NCI-H2171 treated with DMSO at 0.1 percent for 48 hours (cell line): ENCODE measurements at places on chromosomes 11 and 22.

GRCh38 chr11:128726458-128727139, 32.7 kb downstream of the FLI1 start:
- DNase-seq: no peak

DNA sequence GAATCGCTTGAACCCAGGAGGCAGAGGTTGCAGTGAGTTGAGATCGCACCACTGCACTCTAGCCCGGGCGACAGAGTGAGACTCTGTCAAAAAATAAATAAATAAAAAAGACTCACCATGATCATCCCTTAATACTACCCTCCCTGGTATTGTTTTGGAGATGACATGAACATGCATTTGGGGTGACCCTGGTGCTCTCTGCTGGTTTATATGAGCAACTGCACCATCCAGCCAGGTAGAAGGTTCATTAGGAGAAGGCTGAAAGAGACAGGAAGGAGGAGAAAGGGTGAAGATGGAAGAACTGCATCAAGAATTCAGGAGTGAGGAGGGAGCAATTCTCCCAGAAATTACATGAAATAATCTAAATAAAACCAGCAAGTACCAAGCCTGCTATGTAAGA, 37.8 kb downstream of the SLC5A1 start:
- DNase-seq: peak; percentile 61

GRCh38 chr11:17003426-17003825, 10.8 kb downstream of the PLEKHA7 start:
- no peak for DNase-seq

DNA sequence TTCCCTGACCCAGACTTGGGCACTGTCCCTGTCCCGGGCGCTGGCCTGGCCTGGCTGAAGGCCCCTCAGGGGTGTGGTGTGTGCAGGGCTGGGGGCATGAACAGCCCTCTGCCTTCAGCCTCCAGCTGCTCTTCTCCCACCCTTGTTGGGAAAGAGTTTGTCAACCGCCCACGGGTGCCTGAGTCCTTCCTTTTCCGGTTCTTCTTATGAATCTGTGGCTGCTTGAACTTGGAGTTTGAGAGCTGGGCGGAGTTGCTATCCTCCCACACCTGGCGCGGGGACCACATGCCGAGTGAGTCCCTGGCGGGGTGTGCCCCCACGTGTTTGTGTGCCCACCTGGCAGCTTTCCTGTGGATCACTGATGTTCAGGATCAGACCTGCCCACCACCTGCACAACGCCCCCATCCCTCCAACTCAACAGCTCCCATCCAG, 13.4 kb downstream of the NFAM1 start:
- DNase-seq: peak; percentile 96

- DNase-seq: no peak
Measured at GRCh38 chr22:23458663-23459541, 121.2 kb downstream of the IGLL1 start.

DNA sequence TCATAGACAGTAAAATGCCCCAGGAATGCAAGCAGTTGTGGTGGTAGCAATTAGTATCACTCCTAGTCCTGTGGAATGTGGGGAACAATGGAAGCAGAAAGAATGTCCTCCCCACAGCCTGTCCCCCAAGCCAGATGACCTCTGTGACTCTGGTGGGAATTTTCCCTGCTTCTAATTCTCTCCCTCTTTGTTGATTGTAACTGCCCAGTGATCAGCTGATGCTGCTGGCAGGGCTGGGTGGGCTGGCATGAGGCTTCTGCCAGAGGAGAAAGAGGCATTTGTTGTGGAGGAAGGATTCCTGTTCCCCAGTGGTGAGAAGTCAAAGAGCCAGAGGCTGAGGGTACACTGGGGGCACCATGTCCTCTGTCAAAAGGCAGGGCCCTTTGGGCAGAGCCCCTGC, 116.7 kb upstream of the NCAM1 start:
- no peak for DNase-seq

DNA sequence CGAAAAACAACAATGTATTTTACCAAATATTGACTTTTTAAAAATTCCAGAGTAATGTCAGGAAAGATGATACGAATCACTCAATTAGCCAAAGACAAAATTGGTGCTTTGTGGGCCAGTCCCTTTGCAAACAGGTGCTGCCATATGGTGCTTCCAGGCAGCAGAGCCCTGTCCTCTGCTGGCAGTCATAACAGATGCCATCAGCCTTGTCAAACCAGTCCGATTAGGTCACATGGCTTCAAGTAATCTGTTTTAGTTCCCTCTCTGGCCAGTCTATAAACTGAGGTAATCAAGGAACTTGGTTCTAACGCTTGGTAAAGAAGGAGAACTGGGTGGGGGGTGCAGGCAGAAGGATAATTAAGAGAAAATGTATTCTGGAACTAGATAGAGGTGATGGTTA, 49.1 kb upstream of the CAPRIN1 start:
- DNase-seq: peak; percentile 90

GRCh38 chr11:82494988-82495432, 238.7 kb downstream of the FAM181B start:
- no peak for DNase-seq

DNA sequence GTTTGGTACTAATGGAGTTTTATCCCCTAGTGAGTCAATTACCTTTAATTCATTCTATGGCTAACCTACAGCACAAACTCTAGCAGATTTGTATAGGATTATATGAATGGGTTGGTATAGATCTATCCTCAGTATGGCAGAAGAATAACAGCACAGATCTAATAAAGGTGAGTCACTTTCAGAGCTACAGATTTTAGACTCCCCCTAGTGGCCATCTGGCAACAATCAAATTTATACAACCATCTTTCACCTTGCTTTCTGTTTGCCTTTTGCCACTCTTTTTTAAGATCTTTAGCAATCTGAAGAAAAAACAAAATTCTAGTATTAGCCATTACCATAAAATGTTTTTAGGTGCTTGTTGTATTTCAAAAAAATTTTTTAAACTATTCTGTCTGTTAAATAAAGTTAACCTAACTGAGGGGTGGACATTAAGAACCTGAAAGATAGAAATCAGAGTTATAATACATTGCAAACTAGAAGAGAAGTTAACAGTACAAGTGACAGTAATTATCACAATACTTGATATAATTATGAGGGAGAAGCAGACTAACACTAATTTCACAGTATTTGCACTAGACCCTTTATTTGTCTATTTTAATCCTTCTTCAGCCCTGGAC, 25.8 kb downstream of the DDIAS start:
- peak; percentile 50 for DNase-seq

DNA sequence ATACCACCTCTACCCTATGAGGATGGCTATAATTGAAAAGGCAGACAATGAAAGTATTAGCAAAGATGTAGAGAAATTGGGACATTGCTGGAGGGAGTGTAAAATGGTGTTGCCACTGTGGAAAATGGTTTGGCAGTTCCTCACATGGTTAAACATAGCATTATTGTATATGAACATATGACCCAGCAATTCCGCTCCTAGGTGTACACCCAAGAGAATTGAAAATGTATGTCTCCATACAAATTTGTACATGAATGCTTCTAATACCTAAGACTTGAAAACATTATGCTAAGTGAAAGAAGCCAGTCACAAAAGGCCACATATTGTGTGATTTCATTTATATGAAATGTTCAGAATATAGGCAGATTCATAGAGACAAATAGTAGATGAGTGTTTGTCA, 10.0 kb downstream of the SLCO2B1 start:
- DNase-seq: no peak

GRCh38 chr11:6693342-6694228, 10.4 kb upstream of the MRPL17 start:
- no peak for DNase-seq

GRCh38 chr11:63478896-63479295, 12.1 kb downstream of the PLAAT5 start:
- DNase-seq: peak; percentile 74

GRCh38 chr11:44421090-44421675, 111.2 kb upstream of the ALX4 start:
- DNase-seq: peak; percentile 25

GRCh38 chr11:10606536-10607208, 38.2 kb upstream of the LYVE1 start:
- no peak for DNase-seq

DNA sequence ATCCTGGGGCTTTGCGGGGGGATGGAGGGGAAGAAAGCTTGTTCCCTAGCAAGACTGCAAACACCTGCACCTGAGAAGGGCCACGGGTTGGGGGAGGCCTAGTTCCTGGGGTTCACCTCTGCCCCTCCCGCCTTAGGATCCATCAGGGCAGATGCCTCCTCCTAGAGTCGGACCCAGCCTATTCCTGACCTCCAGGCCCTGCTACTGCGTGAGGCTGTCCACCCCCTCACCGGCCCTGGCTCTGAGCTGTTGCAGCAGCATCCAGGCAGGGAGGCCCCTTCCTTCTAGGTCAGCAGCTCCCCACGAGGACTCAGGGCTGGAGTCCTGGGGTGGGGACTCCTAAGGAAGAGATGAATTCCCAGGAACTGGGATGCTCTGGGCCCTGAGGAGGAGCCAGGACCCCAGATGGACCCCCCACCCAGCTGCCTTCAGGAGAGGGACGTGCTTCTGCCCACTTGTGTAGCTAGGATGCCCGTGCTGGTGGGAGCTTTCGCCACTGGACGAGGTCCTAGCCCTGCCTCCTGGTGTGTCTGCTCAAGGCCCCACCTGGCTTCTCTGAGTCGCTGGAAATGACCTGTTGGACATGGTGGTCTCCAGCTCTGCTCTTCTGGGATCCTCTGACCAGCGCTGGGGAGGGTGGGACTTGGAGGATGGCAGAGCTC, 10.3 kb downstream of the MRGPRF start:
- no peak for DNase-seq

DNA sequence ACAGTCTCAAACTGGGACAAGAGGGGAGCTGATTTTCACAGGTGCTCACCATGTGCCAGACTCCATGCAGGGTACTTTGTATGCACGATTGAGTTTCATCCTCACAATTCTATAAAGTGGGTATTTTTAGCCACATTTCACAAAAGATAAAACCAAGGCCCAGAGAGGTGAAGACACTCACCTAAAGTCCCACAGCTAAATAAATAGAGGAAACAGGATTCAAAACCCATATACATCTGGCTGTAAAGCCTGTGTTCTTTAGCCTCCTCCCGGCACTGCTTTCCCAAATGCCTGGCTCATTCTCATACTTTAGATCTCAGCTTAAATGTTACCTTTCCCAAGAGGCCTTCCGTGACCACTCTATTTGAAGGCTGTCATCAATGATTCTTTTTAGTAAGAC, 13.2 kb upstream of the KCTD14 start:
- DNase-seq: no peak

DNA sequence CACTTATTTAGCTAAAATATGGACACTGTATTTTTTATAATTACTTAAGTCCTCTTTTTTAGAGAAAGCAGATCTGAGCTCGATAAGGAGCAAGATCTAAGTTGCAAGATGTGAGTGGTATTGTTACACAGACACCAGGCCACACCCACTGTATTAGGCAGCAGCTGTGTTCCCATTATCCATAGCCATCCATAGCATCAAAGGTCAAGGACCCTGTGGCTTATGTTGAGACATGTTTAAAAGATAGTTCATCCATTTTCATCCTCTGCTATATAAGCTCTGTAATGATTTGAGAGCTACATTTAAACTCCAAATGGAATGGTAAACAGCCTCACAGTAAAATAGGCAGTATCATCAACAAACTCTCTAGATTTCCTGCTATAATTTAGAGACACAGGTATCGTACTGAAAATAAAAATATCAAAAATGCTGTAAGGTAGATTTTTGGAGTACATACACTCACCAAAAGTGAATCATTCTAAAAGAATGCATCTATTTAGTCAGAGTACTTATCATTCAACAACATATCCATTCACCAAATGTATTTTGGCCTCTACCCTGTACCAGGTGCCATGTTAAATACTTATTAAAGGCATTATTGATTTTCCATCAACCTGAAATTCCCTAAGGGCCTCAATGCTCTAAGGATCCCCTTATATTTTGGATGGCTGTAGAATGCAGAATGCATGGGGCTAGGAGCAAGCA, 574.0 kb downstream of the LRRC4C start:
- DNase-seq: no peak

DNA sequence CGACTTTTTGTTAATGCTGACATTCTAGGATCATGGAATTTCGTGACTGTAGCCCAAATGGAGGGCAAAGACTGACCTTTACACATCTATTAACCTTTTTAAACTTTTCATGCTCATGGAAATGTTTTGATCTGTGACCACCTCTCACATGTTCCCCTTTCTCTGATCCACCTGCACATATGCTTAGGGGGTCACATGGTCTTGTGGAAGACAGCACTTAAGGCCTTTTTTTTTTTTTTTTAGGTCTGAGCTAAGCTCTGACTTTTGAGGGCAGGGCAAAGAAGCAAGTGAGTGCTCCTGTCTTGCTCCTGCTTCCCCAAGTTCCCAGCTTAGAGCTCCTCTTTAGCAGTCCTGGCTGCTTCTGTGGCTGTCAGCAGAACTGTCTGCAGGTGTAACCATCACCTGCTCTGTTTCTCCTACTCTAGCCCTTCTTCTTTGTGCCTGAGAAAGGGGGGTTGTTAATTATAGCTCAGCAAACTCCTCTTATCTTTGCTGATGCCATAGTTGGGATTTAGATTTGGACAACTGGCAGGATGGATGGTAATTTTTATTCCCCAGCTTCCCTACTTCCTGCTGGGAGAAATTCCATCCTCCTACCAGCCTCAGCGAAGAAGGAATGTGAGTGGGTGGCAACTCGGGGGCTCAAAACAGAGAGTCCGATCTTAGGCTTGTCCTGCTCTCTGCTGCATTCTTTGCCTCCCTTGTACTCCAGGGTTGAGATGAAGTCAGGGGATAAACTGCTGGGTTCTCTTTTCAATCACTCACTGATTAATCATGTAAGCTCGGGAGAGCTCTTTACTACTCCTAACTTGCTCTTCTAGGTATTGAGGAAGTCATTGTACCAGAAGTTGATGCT, 64.4 kb downstream of the GRAMD1B start:
- no peak for DNase-seq

- DNase-seq: no peak
Measured at GRCh38 chr11:128482512-128483191, 104.7 kb downstream of the ETS1 start.

DNA sequence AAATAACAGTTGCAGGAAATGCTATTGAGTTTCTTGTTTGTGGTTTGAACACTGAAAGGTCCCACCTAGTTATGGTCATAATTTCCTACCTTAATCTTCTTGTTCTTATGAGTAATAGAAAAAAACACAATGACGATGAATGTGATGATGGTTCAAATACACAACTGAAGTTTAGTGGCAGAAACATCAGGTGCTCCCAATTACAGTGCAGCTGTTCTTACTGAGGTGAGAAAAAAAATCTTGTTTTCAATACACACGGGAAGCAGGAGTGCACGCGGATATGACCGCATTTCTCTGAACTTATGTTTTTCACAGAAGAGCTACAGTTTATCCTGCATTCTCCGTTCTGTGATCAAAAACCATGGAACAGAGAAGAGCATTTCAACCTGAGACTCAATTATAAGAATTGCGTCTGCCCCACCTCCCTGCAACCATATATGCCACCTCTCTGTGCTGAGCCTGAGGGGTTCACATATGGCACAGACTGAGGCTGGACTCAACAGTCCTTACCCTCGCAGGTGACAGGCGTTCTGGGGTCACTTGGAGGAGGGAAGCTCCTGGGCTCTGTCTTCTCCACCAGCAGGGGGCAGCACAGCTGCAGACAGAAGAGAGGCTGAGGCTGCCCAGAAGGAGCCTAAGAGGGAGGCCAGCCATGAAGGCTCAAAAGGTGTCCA, 99.7 kb upstream of the IGLL5 start:
- peak; percentile 27 for DNase-seq
